ENCODE measurements at places on chromosomes 13 and 19. TPM values are rescaled to one million over a fixed set of nuclear protein-coding genes. Genes with fewer than 3 reads are reported as not detected.

The SMAD9 gene
- total RNA-seq = 4.8 TPM

The SERPINE3 gene
- under 0.01 TPM for total RNA-seq

The IGFL3 gene
- total RNA-seq = not detected

The FXYD1 gene
- 1.4 TPM for total RNA-seq

The COG6 gene
- total RNA-seq = 53.3 TPM

The RUBCNL gene
- 0.19 TPM for total RNA-seq

The ZNF667 gene
- total RNA-seq = 3.8 TPM

The SYDE1 gene
- 23.4 TPM for total RNA-seq
